D721Med (cell line): ENCODE measurements at places on chromosomes 13 and 19.

DNA sequence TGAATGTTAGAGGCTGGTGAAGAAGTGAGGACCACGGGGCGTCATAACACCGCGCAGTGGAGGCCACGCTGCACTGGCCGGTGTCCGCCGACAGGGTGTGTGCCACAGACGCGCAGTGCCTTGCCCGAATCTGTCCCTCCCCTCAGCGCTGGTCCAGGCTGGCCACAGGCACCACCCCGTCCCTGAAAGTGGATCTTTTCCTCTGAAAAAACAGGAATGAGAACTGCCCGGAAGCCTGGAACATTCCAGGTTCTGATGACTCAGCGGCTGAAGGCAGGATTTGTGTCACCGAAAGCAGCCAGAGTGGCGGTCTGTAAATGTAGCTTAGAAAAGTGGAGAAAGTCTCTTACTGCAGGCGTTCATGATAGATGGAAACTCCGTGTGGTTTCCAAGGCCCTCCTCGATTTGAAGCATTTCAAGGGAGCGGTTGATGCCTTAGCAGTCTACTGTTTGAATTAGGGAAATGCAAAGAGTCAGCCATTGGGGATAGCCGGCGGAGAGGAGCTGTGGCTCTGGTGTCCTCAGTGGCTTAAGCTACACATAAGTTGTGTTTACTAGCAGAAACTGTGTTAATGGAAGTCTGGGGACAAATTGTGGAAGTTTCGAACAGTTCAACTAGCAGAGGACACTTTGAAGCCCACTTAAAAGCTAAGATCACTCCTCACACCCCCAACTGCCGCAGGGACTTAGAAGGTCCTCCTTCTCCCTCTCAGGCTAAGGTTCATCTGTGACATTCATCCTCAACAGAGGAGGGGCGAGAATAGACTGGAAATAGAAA, 70.8 kb downstream of the NUFIP1 start:
- no peak for DNase-seq

DNA sequence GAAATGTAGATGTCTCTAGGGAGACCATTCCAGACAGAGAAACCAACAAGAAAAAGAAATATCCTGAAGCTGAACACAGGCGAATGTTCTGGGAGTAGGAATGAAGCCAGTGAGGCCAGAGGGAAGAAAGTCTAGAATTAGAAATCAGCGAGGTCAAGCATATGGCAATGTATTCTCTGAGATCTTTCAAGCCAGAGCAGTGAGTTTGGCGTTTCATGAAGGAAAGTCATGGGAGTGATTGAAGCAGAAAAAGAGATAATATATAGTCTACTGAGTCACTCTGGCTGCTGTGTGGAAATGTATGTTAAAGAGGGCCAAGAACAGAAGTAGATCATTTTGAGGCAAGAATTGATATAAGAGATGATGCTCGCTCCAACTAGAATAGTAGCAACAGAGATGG, 576.0 kb downstream of the PCDH17 start:
- DNase-seq, result no peak

GRCh38 chr13:98279473-98280175, 102.6 kb upstream of the RNF113B start:
- no peak for DNase-seq

DNA sequence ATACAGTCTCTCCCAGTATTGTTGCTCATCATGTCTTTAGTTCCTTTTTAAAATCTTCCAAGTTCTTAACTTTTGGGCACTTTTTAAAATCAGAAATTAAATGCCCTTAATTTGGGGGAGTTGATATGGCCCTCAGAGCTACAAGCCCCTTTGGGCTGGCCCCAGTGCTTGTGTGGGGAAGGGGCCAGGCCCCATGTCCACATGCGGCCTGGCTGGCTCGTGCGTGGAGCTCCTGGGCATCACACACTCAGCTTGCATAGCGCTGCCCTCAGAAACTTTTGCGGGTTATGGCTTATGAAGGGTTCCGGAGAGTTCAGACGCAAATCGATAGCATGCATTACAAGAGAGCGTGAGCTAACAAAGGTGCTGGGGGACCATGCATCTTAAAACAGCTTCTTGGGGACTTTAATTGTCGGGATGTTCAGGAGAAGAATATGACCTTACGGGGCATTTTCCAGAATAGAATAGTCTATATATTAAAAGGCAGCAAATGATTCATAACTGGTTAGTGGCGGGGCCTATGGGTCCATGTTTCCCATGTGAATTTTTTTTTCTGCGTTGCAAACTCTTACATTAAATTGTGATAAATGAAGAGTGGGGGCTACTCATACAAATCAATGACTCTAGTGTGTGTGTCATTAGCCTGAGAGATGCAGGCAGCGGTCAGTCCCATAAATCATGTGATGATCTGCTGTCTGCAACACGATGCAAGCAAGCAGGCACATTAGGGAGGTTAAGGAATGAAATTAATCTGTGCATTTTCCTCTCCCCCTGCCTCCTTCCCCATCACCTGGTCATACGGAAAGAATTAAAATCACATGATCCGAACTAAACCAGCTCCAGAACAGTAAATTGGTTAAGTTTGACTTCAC, 185.8 kb upstream of the TSHZ3 start:
- no peak for DNase-seq

DNA sequence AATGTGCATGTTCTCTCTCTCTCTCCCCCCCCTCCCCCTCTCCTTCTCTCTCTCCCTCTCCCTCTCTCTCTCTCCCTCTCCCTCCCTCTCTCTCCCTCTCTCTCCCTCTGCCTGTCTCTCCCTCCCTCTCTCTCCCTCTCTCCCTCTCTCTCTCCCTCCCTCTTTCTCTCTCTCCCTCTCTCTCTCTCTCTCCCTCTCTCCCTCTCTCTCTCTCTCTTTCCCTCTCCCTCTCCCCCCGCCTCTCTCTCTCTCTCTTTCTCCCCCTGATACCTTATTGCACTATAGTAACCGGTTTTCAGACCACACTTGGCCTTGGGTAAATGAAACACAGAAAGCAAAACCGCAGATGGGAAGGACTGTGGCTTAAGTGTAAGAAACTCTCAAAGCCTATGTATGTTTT, 34.7 kb upstream of the SPACA7 start:
- DNase-seq, result no peak

GRCh38 chr13:112995395-112996191, 26.6 kb downstream of the MCF2L start:
- DNase-seq, result no peak

DNA sequence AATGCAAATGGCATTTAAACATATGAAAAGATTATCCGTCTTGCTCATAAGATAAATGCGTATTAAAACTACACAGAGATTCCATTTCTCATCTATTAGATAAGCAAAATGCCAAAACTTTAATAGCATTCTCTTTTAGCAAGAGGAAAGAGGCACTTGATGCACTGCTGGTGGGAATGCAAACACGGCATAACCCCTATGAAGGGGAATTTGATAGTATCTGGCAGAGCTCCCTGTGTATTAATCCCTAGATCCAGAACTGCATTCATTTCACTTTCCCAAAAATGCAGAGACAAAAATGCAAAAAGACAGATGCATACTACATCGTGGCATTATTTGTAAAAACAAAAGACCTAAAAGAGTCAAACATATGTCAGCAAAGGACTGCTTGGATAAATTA, 193.6 kb upstream of the STARD13 start:
- DNase-seq, result no peak

GRCh38 chr13:101535192-101535746, 82.8 kb downstream of the ITGBL1 start:
- no peak for DNase-seq

- DNase-seq, result no peak
Observed at GRCh38 chr13:73240193-73240592, 181.4 kb downstream of the KLF5 start.

- no peak for DNase-seq
Observed at GRCh38 chr19:41876847-41877832, at the start of gene CD79A. CD79A (plus strand) TSS chr19:41877279; CDS start chr19:41877305, 26 bp downstream.

GRCh38 chr13:20769091-20769490, 4.7 kb downstream of the EEF1AKMT1 start:
- no peak for DNase-seq

DNA sequence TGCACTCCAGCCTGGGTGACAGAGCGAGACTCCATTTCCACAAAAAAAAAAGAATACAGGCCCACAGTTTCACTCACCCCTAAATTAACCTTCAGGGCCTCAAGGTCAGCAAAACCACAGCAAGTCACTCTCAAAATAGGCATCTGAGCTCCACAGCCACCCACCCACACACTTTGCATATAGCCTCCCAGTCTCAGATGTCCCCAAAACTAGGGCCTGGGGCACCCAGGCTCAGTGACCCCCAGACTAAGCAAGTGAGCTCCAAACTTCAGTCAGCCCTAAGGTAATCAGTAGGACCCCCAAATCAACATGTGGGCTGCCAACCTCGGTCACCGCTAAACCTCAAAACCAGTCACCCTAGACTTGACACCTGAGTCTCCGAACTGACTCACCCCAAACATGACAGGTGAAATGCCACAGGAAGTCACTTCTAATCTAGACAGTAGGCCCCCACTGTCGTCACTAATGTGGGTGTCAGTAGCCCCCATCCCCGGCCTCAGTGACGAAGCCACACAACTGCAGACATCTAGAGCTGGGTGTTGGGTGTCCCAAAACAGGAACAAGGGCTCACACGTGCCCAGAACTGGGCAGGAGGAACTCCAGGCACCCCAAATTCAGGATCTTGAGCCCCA, 13.9 kb downstream of the RABAC1 start:
- no peak for DNase-seq

GRCh38 chr19:1880611-1881392, 4.5 kb downstream of the ABHD17A start:
- DNase-seq, result no peak

DNA sequence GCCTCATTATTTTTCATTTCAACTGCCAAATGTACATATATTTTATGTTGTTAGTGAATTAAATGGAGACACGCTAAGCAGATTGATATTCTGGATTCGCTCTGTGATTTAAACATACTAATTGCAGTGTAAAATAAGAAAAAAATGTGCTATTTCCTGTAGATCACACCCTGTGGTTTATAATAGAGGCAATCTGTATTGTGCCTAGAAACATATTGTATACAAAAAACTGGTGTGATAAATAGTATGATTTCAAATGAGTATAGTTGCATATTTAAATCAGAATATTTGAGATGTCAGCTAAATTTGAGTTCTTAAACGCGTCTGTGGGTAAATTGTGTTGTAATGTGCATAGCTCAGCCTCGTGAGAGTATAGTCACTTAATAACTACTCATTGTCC, 643.9 kb downstream of the TBC1D4 start:
- no peak for DNase-seq

GRCh38 chr13:26914624-26915023, 154.0 kb upstream of the GPR12 start:
- peak; percentile 43 for DNase-seq

- no peak for DNase-seq
Observed at GRCh38 chr13:91889641-91890040, 491.2 kb downstream of the GPC5 start.

GRCh38 chr19:7679771-7680605, 645 bp upstream of the TRAPPC5 start:
- DNase-seq, result no peak

DNA sequence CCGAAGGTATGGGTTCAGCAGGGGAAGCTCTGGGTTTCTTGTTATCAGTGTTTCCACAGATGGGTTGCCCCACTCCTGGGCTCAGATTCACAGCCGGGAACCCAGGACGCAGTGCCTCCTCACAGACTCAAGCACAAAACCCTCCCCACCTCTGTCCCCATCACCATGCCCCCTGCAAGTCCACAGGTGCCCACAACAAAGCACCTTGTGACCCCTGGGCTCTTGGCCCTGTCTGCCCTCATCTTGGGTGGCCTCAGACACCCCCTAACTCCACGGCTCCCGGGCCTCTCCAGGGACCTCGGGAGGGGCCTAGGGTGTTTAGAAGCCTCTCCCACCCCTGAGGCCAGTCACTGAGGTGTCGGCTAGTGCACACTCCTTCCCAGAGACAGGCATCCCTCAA, 231.7 kb downstream of the TUBA3C start:
- no peak for DNase-seq

DNA sequence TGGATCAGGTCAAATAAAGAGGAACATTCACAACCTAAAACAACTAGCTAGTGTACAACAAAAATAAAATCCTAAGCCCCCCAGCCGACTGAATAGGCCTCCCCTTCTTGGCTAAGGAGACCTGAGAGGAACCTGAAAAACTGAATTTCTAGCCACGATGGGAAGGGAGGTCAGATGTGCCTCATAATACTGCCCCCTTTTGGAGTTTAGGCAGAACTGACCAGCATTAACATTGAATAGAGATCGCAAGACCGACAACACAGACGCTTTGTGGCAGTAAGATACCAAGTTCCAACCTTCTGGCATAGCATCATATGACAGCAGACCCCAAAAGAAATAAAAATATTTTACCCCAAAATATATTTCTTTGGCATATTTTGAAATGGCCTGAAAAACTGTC, 15.9 kb downstream of the CBY2 start:
- no peak for DNase-seq

DNA sequence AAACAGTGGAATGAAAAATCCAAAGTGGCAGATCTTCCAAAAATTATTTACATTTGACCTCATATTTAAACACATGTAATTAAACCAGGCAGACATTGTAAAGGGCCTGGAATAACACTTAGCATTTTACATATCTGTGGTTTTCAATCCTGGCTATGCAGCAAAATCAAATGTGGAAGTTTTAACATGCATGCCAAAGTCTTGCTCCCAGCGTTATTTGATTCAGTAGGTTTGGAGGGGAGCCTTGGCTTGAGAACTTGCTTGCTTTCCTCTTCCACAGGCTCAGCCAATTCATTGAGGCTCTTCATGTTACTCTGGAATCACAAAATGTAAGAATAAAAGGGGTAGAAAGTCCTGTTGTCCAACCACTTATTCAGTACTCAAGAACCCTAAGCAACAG, 42.5 kb upstream of the INTS6 start:
- DNase-seq, result no peak

GRCh38 chr13:44398606-44399005, 25.0 kb downstream of the SERP2 start:
- no peak for DNase-seq

DNA sequence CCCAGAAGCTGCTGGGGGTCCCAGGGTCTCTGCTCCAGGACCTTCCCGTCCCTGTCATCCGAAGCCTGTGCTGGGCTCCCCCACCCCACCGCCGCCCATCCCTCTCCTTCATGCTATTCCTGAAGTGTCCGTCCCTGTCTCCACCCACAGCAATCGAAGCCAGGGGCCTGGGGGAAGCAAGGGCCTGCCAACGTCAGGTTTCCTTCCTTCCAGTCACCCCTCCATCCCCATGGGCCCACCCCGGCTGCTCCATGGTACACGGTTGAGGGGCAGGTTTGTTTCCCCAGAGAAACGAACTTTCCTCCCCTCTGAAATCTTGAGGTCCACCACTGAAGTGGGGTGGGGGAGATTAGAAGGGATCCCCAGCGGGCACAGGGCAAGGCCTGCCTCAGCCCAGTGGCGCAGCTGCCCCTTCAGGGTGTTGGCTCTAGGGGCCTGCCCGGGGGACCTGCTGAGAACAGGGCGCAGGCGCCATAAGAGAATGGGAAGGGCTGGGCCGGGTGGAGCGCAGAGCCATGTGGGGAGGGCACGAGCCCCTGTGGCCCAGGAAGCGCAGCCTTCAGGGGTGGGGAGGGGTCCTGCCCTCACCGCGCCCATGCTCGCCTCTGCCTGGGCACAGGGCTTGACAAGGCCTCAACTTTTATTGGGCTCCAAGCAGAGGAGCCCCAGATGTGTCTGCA, 16.1 kb downstream of the CEBPG start:
- no peak for DNase-seq
